Suppressor macrophage (primary cell): ENCODE measurements at places on chromosomes 1 and 21.

- DNase-seq = no peak
Measured at GRCh38 chr1:94983171-94983739, 56.3 kb upstream of the CNN3 start.

DNA sequence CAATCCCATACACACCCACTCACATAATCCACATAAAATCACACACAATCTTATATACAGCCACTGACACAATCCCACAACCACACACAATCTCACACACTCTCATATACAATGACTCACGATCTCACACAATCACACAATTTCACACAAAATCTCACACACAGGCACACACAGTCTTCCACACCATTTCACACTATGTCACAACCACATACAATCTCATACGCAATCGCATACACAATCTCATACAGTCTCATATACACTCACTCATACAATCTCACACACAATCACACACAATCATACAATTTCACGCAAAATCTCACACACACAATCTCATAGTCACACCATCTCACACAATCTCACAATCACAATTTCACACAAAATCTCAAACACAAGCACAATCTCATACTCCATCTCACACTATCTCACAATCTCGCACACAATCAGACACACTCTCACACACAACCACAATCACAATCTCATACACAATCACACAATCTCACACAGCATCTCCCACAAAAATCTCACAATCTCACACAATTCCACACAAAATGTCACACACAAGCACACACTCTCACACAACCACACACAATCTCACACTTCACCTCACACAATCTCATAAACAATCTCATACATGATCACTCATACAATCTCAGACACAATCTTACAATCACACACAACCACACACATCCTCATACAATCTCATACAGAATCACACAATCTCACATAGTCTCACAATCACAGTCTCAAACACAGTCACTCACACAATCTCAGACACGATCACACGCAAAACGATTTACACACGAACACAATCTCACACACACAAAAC lies 18.5 kb downstream of the CASZ1 start:
- no peak for DNase-seq

DNA sequence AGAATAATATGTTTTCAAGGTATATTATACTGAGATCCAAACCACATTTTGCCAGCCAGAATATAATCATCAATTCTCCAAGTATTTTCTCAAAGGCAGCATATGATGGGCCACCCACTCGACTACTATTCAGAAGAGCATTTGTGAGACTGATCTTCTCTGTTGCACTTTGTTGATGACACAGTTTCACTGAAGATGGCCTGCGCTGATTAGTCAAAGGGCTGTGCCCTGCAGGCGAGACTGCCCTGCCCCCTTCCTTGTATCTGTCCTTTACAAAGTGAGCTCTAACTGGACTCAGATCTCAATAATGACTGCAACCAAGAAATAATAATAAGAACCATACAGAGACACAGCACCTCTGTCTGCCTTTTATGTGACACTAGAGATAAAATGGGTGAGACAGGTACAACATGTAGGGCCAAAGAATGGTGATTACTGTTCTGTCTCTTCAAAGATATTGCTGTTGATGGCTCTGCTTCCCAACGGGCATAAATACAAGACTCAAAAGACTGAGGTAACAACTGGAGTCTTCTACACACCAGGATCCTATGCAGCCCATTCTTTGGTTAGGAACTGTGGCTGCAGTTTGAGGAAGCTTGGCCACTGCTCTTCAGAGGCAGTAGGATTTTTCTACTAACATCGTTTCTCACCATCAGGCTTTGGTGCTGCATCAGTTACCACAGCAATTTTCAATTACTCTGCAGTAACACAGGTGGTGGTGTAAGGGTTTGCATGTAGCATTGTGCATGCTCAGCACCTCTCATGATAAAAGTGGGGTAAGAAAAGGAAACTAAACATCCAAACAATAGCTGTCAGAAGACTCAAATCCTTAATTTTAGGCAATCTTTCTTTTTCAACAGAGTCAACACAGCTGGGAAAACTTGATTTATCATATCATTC lies 481.1 kb downstream of the PTBP2 start:
- DNase-seq = no peak

DNA sequence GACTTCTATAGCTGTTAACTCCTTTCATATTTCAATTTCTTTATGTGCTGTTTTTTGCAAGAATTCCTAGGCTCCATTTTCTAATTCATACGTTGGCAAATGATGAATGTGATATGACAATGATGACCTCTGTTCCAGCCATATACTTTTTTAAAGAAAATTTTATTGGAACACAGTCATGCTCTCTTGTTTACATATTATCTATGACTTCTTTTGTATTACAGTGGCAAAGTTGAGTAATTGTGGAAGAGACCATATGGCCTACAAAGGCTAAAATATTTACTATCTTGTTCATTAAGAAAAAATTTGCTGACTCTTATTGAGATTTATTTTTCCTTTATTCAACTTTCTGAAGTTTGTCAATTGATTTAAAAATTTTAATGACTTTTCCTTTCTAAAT lies 7.1 kb downstream of the IFI44L start:
- no peak for DNase-seq

DNA sequence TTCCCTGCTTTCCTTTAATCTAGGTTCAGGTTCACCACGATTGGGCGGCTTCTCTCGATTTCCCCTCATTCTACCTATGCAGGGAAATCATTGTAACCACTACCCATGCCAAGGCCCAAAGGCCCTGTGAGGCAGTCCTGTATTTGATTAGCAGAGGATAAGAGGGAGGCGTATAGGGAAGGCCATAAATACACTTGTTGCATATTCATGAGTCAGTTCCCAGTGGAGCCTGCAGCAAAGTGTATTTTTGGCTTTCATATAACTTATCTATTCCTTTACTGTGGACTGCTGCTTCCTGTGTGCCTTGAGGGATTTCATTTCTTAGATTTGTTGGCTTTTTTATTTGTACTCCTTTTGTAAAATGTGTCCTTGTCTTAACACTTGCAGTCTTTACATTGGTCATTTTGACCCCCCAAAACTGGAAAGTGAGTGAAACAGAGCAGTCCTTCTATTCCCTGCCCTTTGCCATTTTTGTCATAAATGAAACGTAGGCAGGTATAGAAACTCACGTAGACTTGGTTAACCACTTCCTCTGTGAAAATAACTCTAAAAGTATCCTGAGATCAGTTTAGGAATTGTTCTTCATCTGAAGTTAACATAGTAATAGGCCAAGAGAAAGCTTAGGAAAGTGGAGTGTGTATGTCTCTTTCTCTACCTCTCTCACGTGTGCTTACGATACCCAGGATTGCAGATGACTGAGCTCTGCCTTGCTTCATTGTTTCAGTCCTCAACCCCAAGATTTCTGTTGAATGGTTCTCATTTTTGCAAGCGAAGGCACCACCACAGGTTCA lies 19.6 kb upstream of the KCNQ4 start:
- no peak for DNase-seq

DNA sequence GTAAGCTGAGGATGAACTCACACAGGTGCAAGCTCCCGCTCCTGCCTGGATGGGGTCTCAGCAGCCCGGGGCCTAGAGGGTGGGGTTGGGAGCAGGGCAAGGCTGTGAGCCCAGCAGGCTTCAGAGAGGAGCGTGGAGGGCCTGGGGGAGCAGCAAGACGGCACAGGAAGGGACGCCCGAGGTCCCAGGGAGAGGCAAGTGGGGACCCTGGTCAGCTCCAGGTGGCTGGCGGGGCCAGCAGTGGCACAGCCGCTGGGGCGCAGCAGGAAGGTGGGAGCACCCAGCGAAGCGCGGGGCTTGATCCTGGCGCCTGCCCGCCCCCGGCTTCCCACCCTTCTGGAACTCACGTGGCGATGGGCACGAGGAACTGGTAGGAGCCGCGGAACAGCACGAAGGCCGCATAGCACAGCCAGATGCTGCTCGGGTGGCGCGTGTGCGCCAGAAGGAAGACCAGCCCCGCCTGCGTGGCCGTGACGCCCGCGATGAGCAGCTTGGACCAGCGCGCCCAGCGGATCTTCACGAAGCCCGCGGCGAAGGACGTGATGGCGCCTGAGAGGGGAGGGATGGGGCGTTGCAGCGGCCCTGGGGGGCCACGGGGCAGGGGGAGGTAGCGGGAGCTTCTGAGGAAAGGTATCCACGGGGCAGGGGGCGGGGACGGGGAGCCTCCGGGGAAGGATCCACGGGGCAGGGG lies 11.7 kb downstream of the SLC19A1 start:
- DNase-seq = no peak

- peak; percentile 64 for DNase-seq
Measured at GRCh38 chr1:32863218-32863880, 7.4 kb downstream of the FNDC5 start.

GRCh38 chr1:99855914-99856450 lies 5.8 kb downstream of the AGL start:
- DNase-seq = no peak

DNA sequence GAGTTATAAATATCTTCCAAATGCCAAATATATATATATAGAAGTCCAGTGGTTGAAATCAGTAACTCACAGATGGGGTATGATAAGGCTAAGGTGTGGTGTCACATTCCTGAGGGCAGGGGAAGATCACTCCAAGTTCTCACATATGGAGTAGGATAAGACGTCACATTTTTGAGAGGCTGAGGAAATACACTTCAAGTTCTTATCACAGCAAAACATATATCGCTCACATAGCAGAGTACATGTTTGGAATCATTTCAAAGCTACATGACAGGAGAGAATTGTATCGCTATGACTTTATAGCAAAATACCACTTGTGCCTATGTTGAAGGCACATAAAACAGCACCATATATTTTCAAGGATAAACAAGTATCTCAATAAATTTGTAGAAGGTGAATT lies 55.1 kb downstream of the RBM11 start:
- no peak for DNase-seq

GRCh38 chr1:6783936-6784559 lies 1.2 kb upstream of the CAMTA1 start:
- peak; percentile 59 for DNase-seq
